ENCODE measurements at places on chromosomes 2 and 18. TPM values are rescaled to one million over a fixed set of nuclear protein-coding genes. Genes with fewer than 3 reads are reported as not detected.

SPEG gene
- 21.7 TPM for total RNA-seq

UGT1A5 gene
- not detected for total RNA-seq

LRPPRC gene
- total RNA-seq: 74.2 TPM

CDH19 gene
- total RNA-seq: not detected

NEU2 gene
- total RNA-seq: not detected

UGT1A4 gene
- not detected for total RNA-seq
